ENCODE measurements at places on chromosomes 4 and X.

DNA sequence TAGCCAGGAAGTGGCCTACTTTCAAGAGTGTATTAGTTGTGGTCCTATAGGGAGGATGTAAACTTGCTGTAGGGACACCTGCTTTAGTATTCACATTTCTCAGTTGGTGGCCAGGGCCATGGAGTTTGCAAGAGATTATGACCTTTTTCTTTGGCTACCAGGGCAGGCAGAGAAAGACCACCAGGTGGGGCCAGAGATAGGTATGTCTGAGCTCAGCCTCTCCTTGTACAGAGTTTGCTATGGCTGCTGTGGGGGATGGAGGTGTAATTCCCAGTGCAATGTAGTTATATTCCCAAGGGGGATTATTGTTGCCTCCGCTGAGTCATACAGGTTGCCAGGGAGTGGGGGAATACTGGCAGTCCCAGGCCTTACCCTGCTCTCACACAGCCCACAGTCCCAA lies 26.3 kb upstream of the DACH2 start:
- DNase-seq = no peak

DNA sequence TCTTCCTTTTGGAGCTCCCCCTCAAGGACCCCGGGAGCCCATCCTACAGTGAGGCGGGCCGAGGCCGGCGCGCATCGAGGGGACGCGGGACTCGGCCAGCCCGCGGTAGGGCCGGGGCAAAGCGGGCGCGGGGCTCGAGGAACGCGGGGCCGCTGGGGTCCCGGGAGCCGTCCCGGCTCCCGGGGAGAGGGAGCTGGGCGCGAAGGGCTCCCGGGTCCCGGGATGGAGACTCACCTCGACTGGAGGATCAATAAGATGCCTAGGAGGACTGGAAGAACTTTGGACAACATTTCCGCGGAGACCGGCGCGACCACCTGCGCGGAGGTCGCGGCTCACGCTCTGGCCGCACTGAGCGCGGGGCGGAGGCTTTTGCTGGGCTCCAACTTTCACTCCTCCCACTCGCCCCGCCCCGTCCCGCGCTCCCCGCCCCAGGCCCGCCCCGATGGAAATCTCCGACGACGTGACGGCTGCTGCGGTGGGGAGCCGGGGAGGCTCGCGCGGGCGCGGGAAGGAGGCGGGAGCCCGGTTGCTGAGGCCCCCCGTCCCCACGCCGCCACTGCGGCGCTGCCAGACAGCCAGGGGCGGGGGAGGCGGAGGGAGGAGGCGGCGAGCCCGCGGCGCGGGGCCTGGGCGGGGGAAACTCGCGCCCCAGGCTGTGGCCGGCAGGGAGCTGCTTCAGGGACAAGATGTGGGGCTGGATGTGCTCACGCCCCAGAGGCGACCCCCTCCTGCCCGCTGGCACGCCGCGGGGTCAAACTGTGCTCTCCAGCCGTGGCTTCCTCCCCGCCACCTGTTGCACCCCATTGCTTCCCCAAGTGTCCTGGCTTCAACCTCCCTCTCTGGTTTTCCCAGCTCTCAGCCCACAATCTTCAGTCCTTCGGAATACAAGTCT lies at the start of gene GABRE:
Gene GABRE, minus strand, starts transcription at position 341 of the 892 bp plus-strand sequence. Its CDS starts 51 bp downstream, at position 290.
- peak; percentile 76 for DNase-seq

DNA sequence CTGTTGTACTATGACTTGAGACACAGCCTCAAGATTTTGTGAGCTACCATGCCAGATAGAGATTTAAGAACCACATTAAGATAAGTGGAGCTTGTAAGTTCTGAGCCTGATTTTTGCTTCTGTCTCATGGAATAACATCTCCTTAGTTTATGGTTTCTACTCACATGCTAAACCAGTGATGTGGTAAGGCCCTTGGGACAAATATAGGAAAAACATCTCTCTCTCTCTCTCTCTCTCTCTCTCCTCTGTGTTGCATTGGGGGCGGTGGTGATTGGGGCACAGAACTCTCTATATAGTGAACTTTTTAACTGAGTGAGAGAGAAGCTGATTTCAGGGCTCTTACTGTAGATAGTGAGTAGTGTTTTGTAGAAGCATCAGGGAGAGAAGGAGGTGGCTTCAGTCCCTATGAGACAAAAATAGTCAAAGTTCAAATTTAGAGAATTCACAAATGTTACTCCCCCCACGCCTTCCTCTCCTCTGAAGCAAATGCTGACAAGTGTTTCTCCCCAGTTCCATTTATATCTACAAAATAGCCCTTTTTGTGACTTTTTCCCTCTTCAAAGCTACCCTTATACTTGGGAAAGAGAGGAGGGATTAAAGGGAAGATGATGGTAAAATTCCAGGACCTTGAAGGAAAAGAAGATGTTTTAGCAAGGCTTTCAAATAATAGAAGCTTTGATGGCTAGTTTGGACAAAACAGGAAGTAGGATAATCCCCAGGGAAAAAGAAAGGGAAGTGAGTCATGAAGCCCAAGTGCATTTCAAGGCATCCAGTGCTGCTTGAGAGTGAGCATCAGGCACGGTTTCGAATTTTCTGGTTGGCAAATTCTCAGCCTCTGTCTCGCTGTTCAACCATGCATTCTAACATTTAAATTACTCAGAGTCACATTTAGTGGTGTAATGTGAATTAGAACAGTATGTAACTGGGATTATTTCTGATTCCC lies 134.3 kb upstream of the AP1S2 start:
- DNase-seq = peak; percentile 69

DNA sequence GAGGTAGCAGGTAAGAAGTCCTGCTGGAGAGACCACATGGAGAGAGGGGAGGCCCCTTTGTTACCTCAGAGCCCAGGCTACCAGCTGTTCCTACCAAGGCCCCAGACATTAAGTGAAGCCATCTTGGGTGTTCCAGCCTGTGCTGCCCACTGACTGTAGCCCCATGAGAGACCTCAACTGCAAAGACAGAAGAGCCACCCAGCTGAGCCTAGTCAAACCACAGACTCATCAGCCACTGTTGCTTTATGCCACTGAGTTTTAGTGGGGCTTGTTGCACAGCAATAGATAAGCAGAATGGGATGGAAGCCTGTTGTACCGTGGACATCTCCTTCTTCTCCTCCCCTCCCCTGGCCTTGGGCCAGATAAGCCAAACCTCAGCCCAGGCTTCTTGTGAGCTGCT lies 83.9 kb downstream of the ADRA2C start:
- no peak for DNase-seq

DNA sequence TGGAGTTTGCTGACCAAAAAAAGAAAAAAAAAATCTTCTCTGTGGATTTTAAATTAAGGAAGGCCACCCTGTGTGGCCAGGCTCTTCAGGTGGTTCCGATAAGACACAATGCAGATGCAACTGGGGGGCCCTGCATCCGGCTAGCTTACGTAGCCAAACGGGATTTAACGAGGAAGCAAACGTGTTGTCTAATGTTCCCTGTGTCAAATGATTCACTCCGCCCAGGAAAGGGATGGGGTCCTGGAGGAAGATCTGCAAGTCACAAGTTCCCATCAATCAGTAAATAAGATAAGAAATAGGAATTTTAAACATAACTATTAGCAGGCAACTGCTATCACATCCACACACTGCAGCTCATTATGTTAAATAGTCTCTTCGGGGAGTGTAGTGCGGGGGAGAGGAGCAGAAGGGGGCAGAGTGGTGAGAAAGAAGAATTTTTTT lies 216.4 kb upstream of the GYPA start:
- peak; percentile 78 for DNase-seq

GRCh38 chrX:144637731-144638130 lies 609.6 kb upstream of the SPANXN1 start:
- no peak for DNase-seq

GRCh38 chr4:147778942-147779341 lies 47.1 kb downstream of the ARHGAP10 start:
- no peak for DNase-seq

DNA sequence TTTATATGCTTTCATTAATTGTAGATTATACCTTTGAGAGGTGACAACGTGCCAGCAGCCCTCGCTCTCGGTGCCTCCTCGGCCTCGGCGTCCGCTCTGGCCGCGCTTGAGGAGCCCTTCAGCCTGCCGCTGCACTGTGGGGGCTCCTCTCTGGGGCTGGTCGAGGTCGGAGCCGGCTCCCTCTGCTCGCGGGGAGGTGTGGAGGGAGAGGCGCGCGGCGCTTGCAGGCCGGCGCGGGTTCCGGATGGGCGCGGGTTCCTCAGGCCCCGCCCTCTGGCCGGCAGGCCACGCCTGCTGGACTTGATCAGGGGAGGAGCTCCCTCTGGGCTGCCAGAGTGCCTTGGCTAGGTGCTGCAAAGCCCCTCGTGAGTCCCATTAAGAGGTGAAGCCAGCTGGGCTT lies 321.1 kb upstream of the PCDH18 start:
- DNase-seq = no peak

DNA sequence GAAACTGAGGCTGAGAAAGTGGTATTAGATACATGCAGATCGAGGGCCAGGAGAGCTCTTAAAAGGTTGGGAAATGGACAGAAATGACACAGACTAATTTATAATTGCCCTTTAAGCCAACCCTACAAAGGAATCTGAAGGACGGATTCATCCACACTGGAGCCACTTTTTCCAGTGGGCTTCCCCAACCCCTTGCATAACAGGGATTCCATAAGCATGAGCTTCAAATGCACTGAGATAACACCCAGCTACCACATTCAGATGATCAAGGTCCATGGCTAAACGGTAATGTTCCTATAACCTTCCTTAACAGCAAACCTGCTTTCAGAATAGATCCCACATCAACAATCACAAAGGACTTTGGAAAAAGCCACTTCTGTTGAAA lies 34.2 kb downstream of the PLAC1 start:
- no peak for DNase-seq

GRCh38 chr4:90281541-90282355 lies 154.6 kb downstream of the CCSER1 start:
- DNase-seq = no peak

- no peak for DNase-seq
These were observed 261.9 kb downstream of the CBLL2 start for GRCh38 chrX:22534643-22535042.

DNA sequence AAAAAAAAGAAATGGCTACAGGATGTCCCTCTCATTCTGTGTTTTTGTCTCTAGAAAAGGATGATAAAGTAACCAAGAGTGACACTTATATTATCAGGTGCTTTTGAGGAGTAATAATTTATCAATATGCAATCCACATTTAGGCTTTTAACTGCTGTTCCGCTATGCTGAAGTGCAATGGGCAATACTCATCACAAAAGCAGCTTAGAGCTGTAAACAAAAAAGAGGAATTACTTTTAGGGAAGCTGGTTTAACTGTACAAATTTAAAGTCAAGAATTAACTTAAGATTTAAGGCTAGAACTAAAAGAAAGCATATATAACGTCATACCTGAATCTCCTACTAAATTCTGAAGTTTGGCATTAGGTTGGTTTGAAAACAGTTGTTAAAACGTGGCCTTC lies 93.5 kb upstream of the DDX3X start:
- DNase-seq = no peak

- DNase-seq = no peak
These were observed 21.7 kb downstream of the LETM1 start for GRCh38 chr4:1834047-1834775.

DNA sequence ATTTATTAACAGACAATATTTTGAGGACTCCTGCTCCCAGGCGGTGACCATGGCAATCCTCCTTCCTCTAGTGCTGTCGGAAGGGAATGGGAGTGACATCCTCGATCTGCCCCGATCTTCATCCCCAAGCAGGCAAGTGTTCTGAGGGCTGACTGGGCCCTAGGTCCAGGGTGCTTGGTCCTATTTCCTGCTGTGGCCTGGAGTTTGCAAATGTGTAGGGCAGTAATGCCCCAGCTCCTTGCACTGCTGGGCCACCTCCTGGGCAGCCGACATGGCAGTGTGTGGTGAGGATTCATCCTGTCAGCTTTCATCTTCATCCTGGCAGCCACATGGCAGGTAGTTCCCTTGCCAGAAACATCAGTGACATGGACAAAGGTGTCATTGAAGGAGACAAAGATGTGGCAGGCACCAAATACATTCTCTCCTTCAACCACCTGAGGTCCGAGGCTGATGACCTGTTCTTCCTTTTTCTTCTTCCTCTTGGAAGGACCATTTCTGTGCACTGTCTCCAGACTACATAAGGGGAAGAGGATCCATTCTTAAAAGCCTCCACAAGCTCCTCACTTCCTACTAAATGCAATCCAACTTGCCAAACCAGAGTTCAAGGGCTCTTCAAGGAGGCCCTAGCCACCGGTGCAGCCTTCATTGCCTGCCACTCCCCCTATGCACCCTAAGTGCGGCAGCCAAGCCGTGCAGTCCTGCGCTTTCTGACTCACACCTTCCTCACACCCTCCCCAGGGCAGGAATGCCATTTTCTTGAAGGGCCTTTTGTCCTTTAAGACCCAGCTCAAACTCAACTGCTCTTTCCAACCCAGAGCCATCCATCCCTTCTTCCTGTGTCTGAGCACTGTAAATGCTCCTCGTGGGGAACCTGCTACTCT lies 65.7 kb downstream of the TMEM154 start:
- DNase-seq = peak; percentile 74

DNA sequence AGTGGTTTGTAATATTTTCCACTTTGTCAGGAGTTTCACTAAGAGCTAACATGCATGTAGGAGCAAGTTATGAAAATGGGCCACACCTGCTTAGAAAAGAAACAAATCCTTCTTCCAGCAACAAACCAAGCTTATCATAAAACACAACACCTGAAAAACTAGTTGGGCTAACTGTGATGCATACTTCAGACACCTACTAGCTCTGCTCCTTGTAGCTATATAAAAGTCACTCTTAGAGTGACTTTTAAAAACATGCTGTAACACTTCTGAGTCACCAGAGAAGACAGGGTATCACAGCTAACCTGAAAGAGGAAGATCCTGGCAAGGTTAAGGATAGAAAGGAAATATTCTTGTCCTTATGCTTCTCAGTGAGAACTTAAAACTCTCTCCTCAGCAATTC lies 3.6 kb upstream of the SLAIN2 start:
- no peak for DNase-seq

- DNase-seq = no peak
These were observed 158.5 kb downstream of the SH3KBP1 start for GRCh38 chrX:19728915-19729314.

DNA sequence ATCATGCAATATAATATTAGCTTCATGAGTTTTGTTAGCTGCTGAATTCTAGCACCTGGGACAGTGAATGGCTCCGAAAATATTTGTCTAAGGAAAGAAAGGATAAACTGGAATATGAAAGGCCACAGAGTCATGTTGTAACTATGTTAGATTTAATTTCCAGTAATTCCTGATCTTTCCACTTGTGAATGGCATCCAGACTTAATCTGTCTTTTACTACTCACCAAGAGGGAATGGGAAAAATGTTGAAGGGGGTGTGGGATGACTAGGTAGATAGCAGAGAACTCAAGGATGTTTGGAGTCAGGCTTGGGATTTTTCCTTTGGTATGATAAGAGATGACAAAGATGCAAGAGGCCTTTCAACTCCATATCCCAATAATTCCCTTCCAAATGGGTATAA lies 9.4 kb downstream of the ADH6 start:
- DNase-seq = no peak

DNA sequence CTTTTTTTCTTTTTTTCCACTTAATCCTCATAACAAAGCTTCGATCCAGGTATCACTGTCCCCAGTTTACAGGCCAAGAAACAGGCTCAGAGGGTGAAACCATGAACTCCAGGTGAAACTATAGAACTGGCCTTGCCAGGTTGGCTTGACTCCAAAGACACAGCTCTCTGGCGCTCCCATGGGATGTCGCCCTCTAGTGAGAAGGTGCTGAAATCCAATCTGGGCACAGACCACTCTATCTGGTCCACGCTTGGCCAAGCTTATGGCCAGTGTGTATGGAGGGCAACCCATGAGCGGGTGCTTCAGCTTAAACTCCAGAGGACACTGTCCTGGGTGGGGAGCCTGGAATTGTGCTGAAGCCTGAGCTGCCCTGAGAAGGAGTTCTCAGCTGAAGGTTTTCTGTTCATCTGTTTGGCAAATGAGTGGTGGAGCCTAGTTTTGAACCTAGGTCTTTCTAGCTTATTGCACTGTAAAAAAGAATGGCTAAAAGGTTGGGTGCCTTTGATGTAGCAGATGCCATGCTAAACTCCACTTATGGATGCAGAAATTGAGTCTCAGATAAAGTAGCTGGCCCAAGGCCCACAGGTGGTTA lies 70.5 kb downstream of the SEL1L3 start:
- DNase-seq = peak; percentile 71
